Activated CD8-positive, alpha-beta memory T cell treated with anti-CD3 and anti-CD28 coated beads, Interleukin-2, amount 50 U/mL, for 48 hours (primary cell): ENCODE measurements at places on chromosomes 5 and 9.

DNA sequence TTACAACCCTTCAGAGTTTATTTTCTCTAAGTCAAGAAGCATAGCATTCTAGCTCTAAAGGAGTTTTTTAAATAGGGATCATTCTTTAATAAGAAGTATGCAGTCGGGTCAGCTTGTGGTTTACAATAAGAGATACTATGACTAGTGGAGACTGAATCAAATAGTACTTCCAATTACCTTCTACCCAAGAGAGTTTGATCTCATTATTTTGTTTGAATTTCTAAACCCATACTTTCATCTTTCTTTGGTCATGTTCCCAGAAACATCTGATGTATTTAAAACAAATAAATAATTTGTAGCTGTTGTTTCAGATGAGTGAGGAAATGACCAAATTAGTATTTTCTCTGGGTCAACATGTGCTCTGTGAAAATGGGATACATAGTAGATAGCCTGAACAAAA lies 160.2 kb upstream of the CDH6 start:
- DNase-seq: no peak

- DNase-seq: no peak
Measured at GRCh38 chr9:8280811-8281210, 481.2 kb upstream of the DMAC1 start.

- DNase-seq: no peak
Measured at GRCh38 chr5:118967059-118967508, 21.3 kb downstream of the DTWD2 start.

- no peak for DNase-seq
Measured at GRCh38 chr9:96331236-96331947, 29.4 kb upstream of the HSD17B3 start.

DNA sequence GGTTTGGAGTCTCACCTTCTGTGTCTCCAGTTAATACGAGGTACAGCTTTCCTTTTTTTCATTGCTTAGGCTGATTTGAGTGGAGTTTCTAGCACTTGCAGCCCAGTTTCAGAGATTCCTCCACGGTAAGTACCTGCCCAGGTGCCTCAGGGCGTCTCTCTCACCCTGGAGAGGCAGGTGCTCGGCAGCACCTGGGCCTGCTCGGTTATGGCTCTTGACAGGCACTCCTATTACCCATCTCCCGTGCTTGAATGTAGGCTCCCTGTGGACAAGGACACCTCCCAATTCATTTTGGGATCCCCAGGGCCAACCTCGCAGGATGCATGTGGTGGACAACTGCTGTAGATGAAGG lies 144.3 kb downstream of the NR3C1 start:
- DNase-seq: no peak

DNA sequence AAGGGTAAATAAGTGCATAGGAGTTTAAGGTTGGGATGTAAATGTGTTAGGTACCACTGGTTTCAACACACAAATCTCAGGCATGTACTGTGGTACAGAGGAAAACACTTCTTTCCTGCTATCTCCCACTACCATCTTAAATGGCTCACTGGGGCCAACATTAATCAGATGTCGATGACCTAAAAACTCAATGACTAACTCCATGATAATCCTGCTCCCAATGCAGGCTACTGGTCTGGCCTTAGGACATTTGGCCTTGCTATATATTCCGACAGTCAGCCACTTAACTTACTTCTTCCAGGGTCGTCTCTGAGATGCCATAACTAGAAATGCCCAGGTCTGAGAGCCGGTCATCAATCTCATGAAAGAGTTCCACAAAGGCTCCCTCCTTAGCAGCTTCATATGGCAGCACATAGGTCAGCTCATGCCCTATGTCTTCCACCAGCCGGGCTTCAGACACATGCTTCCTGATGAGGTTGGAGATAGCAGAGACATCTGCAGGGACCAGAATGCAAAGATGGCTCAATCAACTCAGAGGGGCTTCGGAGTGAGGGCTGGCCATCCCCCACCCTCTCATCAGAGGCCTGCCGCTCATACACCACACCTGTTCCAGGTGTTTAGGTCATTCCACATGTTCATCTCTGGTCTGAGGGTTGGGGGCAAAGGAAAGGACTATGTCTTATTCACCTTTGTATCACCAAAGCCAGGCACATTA lies 52.1 kb downstream of the NIPSNAP3B start:
- no peak for DNase-seq

GRCh38 chr9:120212853-120213200 lies 367.1 kb downstream of the CDK5RAP2 start:
- no peak for DNase-seq

DNA sequence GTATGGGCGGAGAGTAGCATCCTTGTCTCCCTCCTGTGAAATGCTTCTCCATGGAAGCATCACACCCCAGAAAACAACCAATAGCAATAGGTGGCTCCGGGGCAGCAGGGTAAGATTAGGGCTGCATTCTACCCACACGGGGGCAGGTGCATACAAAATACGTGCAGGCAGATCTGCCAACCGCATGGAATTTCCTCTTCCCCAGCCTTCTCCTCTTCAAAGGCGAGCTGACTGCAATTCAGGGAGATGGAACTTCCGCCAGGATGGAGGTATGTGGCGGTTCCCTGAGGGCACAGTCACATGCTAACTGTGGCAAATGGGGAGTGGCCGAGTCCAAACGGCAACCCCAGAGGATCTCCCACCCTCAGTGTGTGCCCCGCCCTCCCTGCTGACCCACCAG lies 81.5 kb downstream of the LMNB1 start:
- DNase-seq: no peak

GRCh38 chr5:74413403-74414048 lies 227.0 kb downstream of the ENC1 start:
- DNase-seq: no peak

GRCh38 chr9:89661956-89662717 lies 57.3 kb downstream of the GADD45G start:
- DNase-seq: no peak

- DNase-seq: no peak
Measured at GRCh38 chr5:174535669-174536068, 188.7 kb upstream of the MSX2 start.

DNA sequence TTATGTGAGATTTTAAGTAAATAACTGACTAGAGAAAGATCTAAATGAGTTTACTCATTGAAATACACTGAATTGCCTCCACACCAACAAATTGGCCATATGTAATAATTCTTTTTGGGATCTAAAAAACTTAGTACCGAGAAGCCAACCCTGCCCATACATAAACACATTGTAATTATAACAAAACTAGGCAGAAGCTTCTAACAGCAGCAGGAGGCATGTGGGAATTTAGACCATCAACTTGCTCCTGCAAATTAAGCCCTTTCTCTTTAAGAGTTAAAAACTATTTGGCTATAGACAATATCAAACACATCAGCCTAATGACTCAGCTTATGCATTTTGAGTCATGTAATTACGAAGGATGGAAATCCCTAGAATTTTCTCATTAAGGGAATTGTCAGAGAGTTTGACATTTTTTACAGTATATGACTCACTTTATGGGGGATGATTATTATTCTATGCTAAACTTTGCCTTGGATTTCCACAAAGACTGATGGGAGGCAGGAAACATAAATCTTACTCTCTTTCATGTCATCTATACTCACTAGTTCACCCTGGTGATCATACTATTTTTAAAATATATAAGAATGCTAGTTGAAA lies 1.0 kb downstream of the IL7R start:
- no peak for DNase-seq

- DNase-seq: no peak
Measured at GRCh38 chr5:2282034-2282690, 399.4 kb upstream of the IRX4 start.

- DNase-seq: no peak
Measured at GRCh38 chr5:151703227-151703626, 16.5 kb upstream of the SPARC start.

DNA sequence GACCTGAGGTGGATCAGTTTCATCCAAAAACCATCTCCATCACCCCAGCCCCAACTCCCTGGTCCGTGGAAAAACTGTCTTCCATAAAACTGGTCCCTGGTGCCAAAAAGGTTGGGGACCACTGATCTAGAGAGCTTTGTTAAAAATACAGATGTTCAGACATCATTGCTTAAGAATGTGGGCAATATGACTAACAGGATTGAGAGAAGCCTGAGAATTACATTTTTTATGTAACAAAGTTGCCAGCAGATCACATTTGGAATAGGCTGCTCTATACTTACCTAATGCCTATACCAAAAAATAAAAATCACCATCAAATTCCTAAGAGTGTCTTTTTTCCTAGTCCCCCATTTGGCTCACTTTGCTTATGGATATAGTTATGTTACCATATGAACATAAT lies 143.3 kb downstream of the RAPGEF6 start:
- DNase-seq: no peak

DNA sequence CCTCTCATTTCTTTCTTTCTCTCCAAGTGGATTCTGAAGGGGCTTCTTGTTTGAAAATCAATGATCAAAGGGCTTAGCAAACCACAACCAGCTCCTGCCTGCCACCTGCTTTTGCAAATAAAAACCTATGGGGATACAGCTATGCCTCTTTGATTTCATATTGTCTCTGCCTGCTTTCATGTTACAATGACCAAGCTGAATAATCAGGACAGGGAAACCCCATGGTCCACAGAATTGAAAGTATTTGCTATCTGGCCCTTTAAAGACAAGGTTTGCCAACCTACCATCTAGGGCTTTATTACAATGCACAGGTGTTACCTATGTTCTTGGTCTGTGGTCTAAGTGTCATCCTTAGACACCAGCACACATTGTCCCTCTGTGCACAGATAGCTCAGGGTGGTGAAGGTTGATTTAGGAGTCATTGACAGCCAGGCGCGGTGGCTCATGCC lies 28.8 kb upstream of the PLIN2 start:
- DNase-seq: no peak

GRCh38 chr9:108477529-108478006 lies 378.2 kb downstream of the ACTL7B start:
- DNase-seq: no peak

- DNase-seq: peak; percentile 44
Measured at GRCh38 chr9:138051586-138052321, 174.2 kb downstream of the CACNA1B start.

DNA sequence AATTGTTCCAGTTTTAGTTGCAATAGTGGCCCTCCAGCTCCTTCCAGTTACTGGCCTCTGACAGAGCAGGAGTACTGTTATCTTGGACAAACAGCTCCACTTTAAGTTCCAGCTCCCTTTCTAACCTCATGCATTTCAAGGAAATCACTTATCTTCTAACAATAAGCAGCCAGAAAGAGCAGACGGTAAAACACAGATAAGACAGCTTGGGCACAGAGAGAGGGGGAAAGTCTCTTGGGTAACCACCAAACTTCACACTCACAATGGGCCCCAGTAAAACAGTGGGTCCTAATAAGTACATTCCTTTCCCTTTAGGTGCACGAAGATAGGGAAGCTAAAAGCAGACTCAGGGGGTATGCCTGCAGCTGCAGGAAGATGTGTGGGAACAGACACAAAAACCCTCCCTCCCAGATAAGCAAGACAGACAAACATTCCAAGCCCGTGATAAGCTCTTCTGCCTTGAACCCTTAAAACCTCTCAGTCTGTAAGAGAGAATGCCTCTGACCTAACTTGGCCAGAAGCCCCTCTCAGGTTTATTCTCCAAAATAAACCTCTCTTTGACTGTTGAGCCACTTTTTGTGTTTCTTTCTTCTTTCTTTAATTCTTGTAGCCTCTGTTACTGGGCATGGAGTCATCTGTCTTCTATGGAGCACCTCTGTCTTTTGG lies 30.8 kb downstream of the OR1J1 start:
- DNase-seq: no peak
